ENCODE measurements at places on chromosomes 6 and 20. TPM values are rescaled to one million over a fixed set of nuclear protein-coding genes. Genes with fewer than 3 reads are reported as not detected.

DNA sequence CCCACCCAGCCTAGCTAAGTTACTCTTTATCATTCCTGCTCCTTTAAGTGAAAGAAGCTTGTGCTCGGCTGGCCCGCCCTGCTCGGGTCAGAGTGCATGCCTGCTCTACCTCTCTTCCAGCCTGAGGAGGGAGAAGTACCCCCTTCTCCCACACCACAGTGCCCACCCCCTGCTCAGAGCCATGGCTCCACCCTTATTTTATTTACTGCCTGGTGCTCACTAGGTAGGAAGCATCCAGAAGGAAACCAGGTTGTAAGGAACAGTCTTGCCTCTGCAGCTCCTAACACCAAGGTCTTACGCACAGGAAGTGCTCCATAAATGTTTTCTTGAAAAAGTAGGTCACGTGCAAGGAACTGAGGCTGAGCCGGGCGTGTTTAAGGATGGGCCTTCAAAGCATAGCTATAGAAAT lies 105.7 kb upstream of the SNX9 start:
- no peak for DNase-seq

- no peak for DNase-seq
Observed at GRCh38 chr6:155157101-155157500, 106.7 kb upstream of the CLDN20 start.

DNA sequence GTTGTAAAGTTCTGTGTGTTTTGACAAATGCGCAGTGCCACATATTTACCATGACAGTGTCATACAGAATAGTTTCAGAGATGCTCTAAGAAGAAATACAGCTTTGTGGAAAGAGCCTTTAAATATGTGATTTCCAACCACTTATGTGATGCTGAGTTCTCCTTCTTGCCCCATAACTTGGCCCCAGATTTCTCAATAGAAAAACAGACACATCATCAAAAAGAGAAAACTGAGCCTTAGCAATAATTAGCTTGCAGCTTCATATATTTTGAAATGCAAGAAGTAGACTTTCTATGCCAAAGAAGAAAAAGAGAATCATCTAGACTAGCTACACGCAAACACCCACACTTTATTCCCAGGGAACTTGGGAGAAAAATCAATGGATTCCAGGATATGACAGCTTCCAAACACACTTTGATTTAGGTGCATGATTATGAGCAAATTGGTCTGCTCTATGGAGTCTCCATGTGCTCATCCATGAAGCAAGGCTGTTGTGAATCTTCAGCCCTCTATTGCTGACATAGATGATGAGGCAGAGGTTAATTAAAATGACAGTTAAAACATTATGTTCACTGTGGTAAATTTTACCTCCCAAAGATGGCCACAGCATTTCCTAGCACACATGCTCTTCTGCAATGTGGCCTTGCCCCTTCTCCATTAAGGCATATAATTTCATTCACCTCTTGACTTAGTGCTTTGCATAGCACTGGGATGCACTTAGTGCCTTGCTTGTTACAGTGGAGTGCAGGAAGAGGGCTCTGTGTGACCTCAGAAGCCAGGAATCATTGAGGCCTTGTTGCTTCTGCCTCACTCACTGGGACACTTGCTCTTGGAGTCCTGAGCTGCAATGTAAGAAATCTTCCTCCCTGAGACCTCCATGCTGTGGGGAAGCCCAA lies 174.6 kb downstream of the SYNDIG1 start:
- DNase-seq = no peak

DNA sequence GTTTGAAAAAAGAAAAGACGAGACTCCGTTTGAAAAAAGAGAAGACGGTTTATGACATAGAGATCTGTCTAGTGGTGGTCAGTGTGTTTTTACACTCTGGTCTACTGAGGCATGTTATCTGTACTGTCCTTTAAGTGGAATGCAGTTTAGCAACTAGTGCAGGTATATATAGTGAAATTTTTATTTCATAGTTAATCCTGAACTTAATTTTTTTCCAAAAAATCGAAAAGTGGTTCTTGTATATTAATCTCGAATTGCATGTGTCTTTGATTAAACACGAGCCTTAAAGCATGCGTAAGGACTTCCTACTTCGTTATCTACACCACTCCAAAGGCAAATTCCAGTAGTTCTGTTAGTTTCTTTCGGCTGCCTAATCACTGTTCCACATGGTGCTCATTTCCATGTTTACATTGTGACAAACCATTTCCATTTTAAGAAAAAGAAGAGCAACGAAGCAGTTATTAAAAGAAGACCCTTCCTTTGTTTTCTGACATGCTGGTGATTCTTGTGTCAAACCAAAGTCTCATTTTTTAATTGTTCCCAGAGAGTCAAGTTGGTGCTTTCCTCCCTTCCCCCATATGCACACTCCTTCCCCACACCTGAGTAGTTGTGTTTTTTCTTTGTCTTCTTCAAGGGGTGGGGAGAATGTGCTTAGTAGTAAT lies 2.3 kb downstream of the SNX9 start:
- DNase-seq = peak; percentile 30

GRCh38 chr6:135922174-135922573 lies 70.7 kb downstream of the PDE7B start:
- peak; percentile 93 for DNase-seq

GRCh38 chr6:128410584-128410983 lies 109.8 kb downstream of the PTPRK start:
- peak; percentile 14 for DNase-seq

The GOPC gene
- total RNA-seq = 20.1 TPM
